ENCODE measurements at places on chromosomes 3 and 15.

GRCh38 chr15:58418135-58418534 lies 13.7 kb upstream of the LIPC start:
- DNase-seq, result no peak

DNA sequence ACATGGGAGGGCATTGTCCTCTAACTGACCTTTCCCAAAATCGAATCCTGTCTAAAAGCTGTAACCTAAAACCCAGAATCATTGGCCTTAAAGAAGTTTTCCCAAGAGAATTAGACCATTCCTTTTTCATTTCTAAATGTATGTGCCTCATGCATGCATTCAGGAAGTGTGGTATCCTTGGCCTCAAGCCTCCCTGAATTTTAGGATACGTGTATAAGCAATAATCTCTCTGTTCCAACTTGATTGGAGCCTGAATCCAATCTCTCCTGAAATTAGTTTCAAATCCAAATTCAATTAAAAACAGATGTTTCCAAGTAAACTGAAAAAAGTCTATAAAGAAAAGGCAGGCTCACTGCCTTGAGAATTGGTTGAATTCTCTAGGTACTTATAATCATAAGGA lies 86.0 kb upstream of the VEPH1 start:
- no peak for DNase-seq

GRCh38 chr3:10437272-10437994 lies 68.0 kb downstream of the ATP2B2 start:
- peak; percentile 39 for DNase-seq

GRCh38 chr3:122092460-122093165 lies 37.5 kb downstream of the CD86 start:
- no peak for DNase-seq

DNA sequence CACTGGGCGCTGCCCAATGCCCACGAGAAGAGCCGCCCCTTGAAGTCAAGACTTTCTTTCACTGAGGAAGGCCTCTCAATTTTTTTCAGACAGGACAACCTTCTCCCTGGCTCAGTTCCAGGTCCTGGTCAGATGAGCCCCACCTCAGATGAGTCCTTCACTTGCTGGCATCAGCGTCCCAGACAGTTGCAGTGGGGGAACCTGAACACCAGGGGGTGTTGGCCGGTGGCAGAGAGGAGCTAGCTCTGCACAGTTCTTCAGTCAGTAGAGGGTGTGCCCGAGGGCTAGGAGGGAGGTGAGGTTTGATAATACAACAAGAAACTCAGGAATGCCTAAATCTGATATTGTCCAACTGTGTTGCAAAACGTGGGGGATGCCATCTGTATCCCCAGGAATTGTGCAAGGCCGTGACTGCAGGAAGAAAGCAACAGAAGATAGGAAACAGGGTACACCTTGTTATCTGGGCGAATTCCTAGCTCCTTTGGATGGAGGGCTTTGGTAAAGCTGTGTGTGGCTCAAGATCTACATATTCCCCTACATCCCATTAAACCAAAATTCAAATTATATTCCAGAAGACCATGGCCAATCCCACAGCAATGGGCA lies 34.3 kb downstream of the CCR3 start:
- no peak for DNase-seq

DNA sequence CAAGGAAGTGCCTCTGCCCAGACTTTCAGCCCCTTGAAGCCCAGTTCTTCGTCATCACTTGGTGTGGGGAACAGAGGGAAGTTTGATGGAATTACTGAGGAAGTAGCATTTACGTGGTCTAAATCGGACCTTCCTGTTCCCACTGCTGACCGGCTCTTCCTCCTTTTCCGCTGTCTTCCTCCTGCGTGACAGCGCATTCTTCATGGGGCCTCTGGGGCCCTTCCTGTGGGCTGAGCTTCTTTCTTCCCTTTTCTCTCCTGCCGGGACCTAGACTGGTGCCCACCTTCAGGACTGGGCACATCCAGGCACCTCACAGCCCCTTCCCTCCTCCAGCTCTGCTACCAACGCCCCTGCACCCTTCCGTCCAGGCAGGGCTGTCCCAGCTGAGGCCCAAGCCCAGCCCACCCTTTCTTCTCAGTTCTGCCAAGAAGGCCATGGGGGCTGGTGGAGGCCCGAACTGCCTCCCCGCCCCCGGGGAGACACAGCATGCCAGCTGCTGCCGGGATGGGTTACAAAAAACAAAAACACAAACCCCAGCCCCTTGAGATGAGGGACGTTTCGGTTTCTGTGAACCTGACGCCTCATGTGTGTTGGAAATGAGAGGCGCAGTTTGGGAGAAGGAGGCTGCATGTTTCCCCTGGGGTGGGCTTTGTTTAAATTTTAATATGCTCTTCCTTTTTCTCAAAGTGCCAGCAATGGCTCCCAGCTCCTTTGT lies 19.1 kb downstream of the ZNF710 start:
- no peak for DNase-seq

DNA sequence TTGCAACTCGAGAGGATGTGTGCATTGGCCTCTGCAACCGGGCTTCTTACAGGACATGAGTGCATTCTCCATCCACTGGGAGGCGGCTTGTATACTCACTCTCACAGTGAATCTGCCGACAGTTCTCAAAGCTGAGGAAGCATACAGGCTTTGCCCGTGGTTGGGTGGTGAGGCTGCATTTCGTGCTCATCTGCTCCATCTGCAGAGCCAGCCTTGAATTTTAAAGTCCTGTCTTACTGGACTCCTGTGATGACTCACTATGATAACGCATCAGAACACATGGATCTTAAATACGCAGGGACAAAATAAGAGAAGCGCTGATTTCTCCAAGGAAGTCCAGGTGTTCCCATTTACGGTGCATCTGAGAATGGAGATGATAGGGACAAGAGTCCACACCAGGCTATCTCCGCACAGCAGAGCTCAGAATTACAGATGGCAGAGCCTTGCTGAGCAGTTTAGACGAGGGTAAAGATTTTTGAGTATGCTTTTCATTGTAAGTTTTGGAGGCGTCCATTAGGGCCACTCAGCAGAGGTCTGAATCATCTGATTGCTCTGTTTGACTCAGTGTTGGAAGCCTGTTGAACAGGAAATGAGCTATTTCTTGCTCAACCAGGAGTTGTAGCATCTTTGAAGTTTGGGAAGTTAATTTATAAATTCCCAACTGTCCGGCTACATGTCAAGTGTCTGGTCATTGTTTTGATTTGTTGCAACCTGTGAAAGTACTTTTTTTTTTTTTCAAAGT lies 87.1 kb downstream of the GABRG3 start:
- DNase-seq, result no peak

- no peak for DNase-seq
These were observed 97.8 kb upstream of the IGSF10 start for GRCh38 chr3:151558661-151559060.

DNA sequence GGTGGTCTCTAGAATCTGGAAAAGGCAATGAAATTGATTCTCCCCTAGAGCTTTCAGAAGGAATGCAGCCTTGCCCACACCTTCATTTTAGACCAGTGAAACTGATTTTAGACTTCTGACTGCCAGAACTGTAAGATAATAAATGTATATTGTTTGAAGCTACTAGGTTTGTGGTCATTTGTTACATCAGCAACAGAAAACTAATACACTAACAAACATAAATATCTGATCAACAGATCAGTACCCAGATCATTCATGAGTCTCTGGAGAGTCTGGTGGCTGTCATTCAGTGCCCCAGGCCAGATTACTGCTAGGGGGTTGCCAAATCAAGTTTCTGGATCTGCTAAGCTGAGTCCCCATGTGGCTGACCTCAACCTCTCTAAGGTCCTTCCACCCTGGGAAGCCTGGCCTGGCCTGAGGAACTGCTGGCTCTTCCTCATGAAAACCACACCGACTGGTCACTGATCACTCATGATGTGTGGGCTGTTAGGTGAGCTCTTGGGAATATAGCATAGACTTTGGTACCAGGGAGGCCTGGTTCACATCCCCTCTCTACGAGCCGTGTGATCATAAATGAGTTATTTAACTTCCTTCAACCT lies 11.1 kb upstream of the LACTB start:
- DNase-seq, result no peak

DNA sequence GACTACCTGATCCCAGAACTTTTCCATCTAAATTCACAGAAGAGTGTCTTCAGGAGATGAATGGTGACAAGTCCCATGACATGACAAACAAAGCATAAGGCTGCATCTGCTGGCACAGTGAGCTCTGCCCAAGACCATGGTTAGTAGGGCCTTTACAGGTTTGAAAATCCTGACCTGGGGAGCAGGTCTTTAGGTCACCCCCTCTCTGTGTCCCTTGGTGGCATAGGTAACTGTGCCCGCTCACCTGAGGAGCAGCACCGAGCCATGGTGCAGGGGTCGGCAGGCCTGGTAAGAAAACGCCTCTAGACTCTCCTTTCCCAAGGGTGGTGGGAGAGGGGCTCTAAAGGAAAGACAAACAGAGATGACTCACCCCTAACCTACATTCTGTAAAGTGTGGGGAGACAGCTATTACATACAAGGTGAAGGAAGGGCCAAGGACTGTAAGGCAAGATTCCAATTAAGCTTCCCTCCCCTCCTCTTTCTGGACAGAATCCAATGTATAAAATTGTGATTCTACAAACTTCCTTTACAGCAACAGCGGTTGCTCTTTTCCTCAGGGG lies 74.0 kb downstream of the SATB1 start:
- no peak for DNase-seq

- DNase-seq, result no peak
These were observed 266.6 kb upstream of the CTDSPL start for GRCh38 chr3:37594873-37595783.

- DNase-seq, result no peak
These were observed 165.0 kb downstream of the FRMD5 start for GRCh38 chr15:44029940-44030568.

DNA sequence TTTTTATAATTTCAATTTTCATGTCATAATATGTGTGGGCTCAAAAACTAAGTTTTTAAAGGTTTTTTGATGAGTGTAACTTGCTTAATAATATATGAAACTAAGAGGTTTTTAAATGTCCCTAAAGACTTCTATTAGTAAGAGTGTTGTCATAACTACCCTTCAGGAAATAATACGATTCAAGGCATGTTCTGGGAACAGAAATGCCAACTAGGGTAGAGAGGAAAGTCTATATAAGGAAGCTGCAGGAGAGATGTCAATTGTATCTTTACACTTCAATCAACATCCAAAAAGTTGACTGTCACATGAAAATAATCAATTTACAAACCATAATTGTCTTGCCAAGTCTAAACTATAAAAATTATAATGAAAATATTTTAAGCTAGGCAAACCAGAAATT lies 76.3 kb downstream of the SMARCC1 start:
- no peak for DNase-seq

- no peak for DNase-seq
These were observed 215.9 kb upstream of the CTDSPL start for GRCh38 chr3:37645517-37646380.

DNA sequence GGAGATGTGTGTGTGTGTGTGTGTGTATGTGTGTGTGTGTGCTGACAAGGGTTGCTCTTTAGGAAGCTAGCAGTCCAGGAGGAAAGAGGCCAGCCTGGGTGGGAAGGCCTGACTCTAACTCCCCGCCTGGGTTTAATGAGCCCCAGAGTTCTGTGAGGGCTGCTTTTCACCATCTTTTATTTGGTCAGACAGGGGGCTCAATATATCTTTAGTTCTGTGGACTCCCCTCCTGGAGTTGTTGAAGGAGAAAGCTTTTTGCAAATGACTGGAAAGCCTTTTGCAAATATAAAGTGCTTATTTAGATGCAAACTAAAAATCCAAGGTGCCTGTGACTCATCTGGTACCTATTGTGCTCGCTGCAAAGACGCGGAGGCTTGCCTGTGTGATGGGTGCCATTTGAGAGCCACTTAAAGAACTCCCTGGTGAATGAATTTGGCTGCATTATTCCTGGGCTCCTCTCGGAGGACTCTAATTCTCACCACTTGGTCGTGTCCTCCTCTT lies 24.5 kb downstream of the DRD3 start:
- no peak for DNase-seq

DNA sequence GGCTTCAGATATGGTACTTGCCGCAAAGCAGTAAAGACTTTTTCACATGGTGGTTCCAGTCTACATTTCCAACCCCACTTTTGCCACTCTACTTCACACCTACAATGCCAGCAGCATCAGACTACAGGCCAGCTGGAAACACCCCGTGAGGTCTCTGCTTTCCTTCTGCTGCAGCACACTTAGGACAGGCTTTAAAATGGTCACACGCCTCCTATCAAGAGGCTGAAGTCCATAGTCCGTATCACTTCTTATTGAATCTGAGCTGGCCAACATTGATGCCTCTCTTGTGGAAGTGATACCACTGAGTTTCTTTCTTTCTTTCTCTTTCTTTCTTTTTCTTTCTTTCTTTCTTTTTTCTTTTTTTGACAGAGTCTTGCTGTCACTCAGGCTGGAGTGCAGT lies 59.8 kb downstream of the ZNF860 start:
- no peak for DNase-seq

GRCh38 chr3:55750525-55750924 lies 263.4 kb upstream of the WNT5A start:
- DNase-seq, result peak; percentile 87

- DNase-seq, result no peak
These were observed 190.3 kb upstream of the LMCD1 start for GRCh38 chr3:8311321-8311720.

GRCh38 chr15:74318376-74319137 lies 48.9 kb downstream of the CYP11A1 start:
- no peak for DNase-seq

DNA sequence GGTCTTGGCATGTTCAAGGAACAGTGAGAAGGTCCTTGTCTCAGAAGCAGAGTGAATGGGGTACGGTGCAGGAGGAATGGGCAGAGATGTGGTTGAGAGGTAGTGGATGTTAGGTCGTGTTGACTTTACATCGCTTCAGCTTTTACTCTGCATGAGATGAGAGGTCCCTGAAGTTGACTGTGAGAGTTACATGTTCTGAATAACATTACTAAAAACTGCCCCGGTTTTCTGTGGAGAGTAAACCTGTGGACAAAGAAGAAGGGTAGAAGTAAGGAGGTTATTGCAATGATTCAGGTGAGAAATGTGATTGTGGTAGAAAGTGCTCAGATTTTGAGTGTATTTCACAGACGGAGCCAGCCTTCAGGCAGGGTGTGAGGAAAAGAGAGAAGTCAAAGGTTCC lies 105.6 kb downstream of the ARNT2 start:
- DNase-seq, result no peak

- no peak for DNase-seq
These were observed 356.7 kb downstream of the PDCD6IP start for GRCh38 chr3:34155108-34155507.

GRCh38 chr3:25695731-25696420 lies 31.2 kb upstream of the TOP2B start:
- DNase-seq, result no peak

DNA sequence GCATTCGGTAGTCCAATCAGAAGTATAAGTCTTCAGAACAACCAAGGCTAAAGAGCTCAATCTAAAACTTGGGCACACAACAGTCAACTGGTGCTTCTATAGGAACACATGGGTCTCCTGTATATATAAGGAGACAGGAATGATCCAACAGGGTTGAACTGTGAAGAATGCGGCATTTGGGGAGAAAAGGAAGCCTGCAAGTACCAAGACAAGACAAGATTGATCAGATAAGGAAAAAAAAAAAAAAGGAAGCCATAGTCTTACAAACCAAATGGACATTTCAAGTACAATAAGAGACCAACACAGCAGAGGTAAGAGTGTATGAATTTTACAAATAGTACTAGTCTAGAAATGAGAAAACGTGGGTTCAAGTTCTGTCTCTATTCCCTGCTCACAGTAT lies 6.5 kb downstream of the CPEB1 start:
- no peak for DNase-seq

GRCh38 chr3:45124956-45125355 lies 21.2 kb downstream of the CDCP1 start:
- DNase-seq, result no peak

- no peak for DNase-seq
These were observed 276.6 kb downstream of the UACA start for GRCh38 chr15:70486451-70487386.

GRCh38 chr3:22113453-22113852 lies 362.4 kb upstream of the ZNF385D start:
- DNase-seq, result no peak
